Smooth muscle cell of the brain vasculature (primary cell): ENCODE measurements at places on chromosomes 1 and 21.

DNA sequence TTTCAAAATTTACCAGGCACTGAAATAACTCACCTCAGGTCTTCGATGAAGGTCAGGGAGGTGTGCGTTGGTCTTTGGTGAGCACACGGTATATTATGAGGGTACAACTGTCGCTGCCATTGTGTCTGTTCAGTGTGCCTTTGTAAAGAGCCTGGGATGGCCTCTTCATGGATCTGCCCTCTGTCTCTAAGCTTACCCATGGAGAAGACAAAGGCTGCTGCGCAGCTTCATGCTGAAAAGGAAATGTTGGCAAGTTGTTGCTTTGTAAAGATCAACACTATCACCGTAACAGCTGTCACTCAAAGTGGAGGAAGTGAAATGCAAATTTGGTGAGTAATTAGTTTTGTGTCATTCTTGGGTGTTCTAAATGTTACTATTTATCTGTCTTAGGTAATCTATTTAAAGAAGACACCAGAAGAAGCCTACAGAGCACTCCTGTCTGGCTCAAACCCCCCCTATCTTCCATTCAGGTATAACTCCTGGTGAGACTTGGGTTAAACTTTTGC is 71.6 kb downstream of the CDC14A start:
- DNase-seq, result no peak

- no peak for DNase-seq
Measured at GRCh38 chr1:117268535-117269455, 58.1 kb upstream of the VTCN1 start.

DNA sequence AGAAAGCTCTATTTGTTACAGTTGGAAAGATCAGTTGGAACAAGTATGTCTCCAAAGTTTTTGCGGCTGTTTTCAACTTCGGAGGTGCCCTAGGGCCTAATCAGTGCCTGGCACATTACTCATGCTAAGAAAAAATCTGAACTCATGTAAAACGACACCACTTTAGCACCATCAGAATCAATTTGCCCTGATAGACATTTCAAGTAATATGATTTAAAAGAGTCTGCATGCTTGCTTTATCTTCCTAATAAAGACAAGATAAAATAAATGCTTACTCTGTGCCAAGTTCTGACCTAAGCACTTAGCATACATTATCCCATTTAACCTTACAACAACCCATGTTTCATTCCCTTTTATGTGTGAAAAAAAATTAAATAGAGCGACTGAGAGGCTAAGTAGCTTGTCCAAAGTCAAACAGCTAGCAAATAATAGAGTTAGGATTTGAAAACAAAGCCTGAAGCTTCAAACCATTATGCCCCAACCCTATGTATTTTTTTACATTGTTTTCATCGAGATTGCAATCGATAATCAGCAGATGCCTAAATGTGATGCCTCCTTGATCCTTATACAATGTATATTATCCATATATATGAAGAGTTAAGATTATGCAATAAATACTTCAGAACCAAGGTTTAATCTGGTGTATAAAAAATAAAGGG is 91.3 kb downstream of the DENND1B start:
- DNase-seq, result no peak

- no peak for DNase-seq
Measured at GRCh38 chr1:40653851-40654537, 11.5 kb downstream of the RIMS3 start.

GRCh38 chr1:168008595-168008994 is 71.7 kb upstream of the MPC2 start:
- DNase-seq, result no peak

DNA sequence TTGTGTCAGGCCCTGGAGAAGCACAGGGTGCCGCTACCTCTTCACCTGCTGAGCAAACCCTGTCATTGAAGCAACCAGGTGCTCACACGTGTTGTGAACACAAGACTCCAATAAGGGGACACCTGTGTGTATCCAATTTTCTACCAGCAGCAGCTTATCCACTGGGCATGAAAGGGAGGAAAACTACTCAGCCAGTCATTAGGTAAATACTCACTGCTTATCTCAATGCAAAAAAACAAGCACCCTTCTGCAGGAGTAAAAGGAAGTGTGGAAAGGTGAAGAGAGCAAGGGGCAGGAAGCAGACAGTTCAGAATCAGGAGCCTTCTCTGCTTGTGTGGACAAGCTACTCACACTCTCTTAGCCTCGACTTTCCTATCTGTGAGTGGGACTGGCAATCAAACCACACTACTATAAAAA is 148.9 kb downstream of the ETS2 start:
- DNase-seq, result no peak

DNA sequence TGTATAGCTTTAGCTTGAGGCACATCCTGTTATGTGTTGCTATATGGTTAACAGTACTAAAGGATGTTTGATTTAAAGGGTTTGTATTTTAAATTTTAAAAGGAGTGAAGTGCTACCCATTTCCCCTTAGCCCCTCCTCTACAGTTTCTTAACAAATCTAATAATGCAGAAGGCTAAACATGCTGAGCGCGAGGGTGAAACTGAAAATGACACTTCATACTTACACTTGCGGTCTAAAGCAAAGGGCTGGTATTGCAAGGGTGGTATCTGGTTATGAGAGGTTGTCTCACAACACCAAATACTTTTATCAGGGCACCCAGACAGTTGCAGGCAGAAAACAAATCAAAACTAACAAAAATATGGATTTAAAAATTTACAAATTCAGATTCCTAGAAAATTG is 172.3 kb downstream of the SIPA1L2 start:
- no peak for DNase-seq

GRCh38 chr1:9990944-9991343 is 6.1 kb upstream of the RBP7 start:
- no peak for DNase-seq

GRCh38 chr1:89518221-89518631 is 6.4 kb upstream of the LRRC8B start:
- DNase-seq, result no peak

DNA sequence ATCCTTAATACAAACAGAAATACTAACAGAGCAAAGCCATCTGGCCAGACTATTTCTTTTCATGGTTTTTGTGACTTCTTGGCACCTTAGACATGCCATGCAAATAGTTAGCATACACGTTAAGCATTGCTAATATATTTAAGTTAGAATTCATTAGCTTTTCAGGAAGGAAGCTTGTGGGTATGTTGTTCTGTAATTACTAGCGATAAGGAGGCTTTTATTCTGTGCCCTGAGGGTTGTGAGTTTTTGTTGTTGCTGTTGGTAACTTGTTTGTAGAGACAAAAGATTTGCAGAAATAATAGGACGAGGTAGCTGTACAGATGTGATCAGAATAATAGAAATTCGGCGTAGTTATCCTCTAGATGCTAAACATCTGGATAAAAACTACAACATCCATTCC is 305.3 kb downstream of the TM2D1 start:
- no peak for DNase-seq

DNA sequence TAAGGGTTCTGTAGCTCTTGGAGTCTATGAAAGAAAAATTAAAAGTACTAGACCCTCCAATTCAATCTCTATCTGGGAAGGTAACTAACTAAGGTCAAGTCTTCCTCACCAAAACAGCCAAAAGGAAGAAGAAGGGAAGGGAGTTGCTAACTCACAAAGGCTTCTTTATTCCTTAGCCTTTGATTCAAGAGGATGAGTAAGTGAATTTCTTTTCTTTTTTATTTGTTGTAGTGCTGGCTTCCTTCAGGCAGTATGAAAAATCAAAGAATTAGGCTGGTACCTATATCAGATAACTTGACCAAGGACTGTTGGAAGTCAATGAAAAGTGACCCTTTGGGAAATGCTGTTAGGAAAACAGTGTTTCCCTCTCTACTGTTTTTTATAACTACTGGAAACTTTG is 144.4 kb upstream of the NRIP1 start:
- DNase-seq, result no peak

GRCh38 chr1:156499842-156500542 is 583 bp downstream of the MEF2D start:
- DNase-seq, result no peak

- no peak for DNase-seq
Measured at GRCh38 chr1:220318673-220319072, 46.4 kb upstream of the RAB3GAP2 start.

DNA sequence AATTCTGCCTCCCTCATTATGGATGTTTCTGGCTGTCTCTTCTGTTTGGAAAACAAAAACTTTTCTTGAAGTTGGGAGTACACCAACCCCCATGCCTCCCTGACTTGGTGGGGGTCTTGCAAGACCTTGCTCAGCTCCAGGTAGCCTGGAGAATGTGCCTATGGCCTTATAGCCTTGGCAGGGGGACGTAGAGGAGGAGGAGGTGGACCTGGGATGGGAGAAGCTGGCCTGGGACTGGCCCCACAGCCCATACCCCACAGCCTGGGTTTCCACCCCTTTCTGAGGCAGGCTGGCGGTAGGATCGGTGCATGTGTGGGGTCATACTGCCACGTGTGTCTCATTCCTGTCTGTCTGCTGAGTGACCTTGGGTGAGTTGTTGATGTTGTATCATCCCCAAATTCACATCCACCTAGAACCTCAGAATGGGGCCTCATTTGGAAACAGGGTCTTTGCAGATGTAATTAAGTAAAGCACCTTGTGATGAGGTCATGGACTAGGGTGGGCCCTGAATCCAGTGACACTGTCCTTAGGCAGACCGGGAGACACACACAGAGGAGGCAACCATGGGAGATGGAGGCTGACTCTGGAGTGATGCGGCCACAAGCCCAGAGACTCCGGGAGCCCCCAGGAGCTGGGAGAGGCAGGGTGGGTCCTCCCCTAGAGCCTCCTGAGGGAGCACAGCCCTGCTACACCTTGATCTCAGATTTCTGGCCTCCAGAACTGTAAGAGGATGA is 18.5 kb downstream of the OBSCN start:
- no peak for DNase-seq

DNA sequence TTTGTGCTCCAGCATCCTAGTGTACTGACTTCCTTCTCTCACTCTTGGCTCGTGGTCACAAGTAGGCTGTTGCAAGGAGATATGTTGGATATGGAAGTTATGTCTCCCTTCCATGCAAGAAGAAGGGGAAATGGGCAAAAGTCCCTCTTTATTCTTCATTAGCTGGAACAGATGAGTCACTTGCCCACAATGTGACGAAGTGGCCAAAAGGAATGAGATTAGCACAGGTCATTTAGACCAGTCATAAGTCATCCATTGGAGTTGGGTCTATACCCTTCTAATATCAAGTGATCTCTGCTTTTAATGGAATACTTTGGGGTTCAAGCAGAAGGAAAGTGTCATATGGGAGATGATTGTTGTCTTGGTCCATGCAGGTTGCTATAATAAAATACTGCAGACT is 91.2 kb upstream of the NGF start:
- DNase-seq, result no peak

DNA sequence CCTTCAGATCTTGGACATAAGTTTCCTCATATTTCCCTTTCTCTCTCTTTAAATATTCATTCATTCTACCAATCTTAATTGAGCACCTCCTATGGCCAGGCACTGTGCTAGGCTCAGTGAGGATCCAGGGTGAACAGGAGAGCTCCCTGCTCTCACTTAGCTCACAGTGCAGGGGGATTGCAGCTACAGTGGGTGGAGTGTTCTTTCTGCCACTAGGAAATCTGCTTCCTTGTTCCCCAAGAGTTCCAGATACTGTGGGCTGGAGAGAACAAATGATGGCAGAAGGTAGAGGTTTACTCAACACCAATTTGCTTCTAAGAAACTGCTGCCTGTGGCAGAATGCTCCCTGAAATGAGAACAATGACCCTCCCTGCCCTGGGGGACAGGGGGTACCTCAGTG is 5.1 kb upstream of the FABP3 start:
- DNase-seq, result no peak

DNA sequence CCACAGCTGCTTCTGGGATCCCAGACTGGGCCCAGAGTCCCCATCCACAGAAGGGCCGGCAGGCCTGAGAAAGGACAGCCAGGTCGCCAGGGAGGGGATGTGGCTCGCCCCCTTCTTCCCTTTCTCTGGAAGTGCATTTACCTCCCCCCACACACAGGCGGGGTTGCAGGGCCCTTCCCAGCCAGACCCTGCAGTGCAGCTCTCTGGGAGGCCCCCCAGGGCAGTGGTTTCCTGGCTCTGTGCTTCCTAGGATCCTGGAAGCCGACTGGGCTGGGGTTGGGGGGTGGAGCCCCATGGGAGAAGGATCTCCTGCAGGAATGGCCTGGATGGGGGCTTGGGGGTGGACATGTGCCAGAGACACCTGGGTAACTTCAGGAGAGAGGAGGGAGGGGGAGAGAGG is 4.2 kb upstream of the COL6A1 start:
- DNase-seq, result no peak

- no peak for DNase-seq
Measured at GRCh38 chr1:107198561-107198960, 57.7 kb downstream of the NTNG1 start.

DNA sequence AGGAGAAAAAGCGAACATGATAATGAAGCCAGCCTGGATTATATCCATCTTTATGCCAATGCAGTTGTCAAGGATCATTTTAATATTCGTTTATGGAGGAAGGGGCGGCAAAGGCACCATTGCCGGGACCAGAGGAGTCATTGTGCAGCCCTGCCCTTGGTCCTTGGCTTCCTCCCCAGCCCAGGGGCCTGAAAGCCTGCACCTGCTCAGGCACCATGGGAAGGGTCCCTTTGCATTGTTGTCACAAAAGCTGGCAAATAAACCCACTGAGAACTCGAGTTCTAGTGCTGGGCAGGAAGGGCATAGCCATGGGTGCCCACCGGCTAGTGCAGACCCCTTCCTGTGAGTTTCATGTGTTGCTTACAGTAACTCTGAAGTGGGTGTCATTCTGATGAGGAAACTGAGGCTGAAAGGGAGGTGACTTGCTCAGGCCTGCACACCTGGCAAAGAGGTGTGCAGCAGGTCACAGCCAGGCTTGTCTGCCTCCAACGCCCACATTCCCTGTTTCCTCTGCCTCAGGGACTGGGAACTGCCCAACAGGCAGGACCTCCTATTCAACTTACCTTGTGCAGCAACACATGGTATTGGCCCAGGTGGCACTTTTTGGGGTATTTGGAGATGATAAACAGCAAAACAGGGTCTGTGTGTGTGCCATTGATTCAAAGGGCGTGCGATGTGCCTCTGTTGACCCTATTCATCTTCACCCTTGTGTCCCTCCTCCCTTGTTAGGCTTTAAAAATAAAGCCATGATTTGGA is 84.6 kb downstream of the MAN1C1 start:
- no peak for DNase-seq

GRCh38 chr21:45945868-45946210 is 35.7 kb upstream of the COL6A1 start:
- DNase-seq, result no peak

DNA sequence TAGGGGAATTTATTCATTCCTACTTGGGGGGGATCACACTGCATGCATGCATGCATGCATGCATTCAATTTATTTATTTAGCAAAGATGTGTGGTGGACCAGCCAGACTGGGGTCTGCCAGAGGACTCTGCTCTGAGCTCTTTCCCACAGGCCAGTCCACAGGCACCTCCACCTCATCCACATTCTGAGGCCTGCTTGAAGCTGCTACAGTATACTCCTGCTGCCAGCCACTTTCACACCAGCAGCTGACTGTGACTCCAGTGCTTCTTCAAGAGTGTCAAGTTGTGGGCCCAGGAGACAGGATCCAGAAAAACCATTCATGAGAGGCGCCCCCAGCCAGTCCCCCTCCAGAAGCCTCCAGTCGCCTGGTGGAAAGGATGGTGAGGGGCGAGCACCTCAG is 30.9 kb downstream of the SSBP3 start:
- DNase-seq, result no peak
